ENCODE measurements at places on chromosomes 6 and 20.

- no peak for DNase-seq
Observed at GRCh38 chr6:53014744-53015143, 19.7 kb upstream of the GSTA4 start.

DNA sequence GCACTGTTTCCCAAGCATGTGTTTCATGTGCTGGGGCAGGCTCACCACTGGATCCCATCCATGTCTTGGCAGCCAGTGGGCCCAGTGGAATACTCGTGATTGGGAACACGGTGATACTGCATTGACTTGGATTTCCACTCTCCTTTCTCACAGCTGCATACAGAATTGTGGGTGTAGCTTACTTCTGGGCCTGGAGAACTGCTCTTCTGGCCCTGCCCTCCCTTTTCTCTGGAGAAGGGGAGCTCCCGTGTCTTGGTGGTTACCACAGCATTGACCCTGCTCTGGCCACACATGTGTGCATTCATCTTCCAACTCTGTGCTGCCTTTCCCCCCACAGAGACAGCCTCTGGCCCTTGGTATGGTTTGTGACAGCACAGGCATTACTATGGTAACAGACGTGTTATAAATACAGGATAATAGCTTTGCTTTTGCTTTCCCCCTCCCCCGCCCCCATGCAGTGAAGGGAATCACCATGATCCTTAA, 21.6 kb downstream of the SOBP start:
- no peak for DNase-seq

GRCh38 chr20:33490934-33491656, 1.2 kb downstream of the CBFA2T2 start:
- DNase-seq, result no peak

DNA sequence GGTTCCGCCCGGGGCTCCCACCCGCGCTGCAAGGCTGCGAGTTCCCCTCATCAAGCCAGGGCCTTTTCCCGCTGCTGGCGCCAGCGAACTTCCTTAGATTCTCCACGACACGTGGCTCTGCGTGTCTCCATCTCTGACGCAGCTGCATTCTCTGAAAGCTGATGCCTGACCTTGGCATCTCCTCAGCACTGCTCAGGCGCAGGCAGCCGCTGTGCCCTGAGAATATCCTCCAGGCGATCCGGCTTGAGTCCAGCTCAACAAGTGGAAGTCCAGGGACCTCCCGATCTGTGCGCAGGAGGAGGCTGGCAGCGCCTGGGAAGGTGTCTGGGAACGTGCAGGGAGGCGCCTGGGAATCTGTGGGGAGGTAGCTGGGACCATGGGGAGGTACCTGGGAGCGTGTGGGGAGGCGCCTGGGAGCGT, 171.2 kb upstream of the THBS2 start:
- no peak for DNase-seq

DNA sequence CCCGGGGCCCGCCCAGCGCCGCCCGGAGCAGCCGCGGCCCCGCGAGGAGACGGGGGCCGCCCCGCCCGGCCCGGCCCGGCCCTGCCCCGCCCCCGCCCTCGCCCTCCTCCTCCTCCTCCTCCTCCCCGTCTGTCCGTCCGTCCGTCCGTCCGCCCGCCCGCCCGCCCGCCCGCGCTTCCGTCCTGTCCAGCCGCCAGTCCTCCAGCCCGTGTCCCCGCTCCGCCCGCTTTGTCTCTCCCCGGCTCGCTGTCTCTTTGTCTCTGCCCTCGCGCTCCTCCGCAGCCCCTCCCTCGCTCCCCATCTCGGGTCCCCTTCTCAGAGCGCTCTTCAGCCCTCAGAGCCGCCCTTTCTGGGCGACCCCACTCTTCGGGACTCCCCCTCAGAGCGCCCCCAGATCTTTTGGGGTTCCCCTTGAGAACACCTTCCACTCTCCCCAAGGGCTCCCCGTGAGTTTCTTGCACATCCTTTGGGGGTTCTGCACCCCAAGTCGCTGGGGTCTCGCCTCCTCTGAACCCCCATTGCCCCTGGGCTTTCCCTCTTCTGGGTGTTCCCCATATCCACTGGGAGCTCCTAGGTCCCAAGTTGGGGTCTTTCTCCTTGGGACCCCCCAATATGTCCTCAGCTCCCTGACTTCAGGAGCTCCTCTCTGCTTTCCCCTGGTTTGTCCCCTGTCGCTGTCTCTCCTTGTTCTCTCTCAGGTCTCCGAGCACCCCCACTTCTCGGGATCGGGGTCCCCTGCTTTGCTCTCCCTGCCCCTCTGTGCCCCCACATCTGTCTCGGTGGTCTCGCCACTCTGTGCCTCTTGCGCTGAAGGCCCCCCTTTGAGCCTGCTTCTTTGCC, 79.5 kb upstream of the MYL9 start:
- peak; percentile 78 for DNase-seq

GRCh38 chr6:49570474-49571079, 20.1 kb downstream of the C6orf141 start:
- no peak for DNase-seq

DNA sequence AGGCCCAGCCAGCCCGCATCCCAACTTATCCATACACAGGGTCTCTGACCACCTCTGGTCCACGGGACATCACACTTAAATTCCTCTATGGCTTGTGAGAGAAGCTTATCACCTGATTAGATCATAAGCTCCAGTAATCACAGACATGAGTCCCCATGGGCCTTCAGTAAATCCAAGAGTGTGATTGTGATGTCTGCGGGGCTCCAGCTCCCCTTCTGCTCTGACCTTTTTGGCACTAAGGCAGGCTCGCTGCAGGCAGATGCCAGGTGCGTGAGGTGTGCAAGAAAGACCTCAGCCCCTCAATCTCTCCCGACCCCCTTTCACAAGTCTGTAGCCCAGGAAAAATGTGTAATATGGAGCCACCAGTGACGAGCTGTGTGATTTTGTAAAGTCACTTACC, 127.6 kb upstream of the DUSP22 start:
- DNase-seq, result no peak

Data from hepatocyte (in vitro differentiated cells).